ENCODE measurements at places on chromosomes 7 and 10. TPM values are rescaled to one million over a fixed set of nuclear protein-coding genes. Genes with fewer than 3 reads are reported as not detected.

MMP21 gene
- total RNA-seq, result not detected

DPCD gene
- total RNA-seq, result 13.8 TPM

GNB2 gene
- 283 TPM for total RNA-seq

CRPPA gene
- total RNA-seq, result 1.2 TPM

FAM25A gene
- 40.0 TPM for total RNA-seq

ZFAND4 gene
- total RNA-seq, result 19.4 TPM

TAF3 gene
- total RNA-seq, result 9.8 TPM

UPK3BL2 gene
- 9.8 TPM for total RNA-seq

DNA sequence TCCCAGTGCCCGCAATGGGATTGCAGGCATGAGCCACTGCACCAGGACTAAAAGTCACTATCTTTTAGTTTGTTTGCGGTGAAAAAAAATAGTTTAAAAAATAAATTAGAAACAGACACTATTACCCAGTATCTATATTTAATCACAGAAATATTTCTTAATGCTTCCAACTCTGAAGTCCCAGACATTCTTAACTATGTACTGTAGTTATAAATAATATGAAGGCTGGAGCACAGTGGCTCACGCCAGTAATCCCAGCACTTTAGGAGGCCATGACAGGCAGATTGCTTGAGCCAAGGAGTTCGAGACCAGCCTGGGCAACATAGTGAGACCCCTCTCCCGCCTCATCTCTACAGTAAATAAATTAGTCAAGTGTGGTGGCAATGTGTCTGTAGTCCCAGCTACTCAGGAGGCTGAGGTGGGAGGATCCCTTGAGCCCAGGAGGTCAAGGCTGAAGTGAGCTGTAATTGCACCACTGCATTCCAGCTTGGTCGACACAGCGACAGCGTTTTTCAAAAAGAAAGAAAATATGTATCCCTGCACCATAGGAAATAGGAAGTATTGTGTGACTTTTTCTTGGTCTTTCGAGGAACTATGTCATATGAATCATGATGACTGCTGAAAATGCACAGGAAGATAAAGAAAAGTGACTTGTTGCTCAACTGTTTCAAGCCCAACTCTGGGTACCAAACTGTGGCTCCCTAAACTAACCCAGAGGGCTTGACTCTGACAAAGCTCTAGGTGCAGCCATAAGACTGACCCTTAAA is 74.9 kb upstream of the STEAP1B start:
- H3K27me3 ChIP-seq, result peaks cover 3% of the 10 kb centered on the region
- H3K4me1 ChIP-seq, result peaks cover 29% of the 10 kb centered on the region
- no peaks in the 10 kb centered on the region for H3K36me3 ChIP-seq
- DNase-seq, result no peak

DNA sequence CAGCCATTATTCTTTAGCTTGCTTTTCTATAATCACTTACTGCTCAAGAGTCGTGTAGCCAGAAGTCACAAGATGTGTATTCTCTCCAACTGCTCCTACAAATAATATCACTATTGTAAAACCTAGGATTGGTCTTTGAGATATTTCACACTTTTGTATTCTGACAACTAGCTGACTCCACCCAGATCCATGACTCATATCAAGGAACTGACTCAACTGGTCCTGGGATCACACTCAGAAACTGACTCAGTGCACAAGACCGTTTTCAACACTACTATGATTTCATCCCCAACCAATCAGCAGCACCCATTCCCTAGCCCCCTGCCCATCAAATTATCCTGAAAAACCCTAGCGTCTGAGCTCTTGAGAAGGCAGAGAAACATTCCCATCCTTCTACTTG is 56.5 kb upstream of the ORC5 start:
- H3K4me1 ChIP-seq, result no peaks in the 10 kb centered on the region
- no peaks in the 10 kb centered on the region for H3K36me3 ChIP-seq
- no peak overlapping the region for H3K4me3 ChIP-seq

DNA sequence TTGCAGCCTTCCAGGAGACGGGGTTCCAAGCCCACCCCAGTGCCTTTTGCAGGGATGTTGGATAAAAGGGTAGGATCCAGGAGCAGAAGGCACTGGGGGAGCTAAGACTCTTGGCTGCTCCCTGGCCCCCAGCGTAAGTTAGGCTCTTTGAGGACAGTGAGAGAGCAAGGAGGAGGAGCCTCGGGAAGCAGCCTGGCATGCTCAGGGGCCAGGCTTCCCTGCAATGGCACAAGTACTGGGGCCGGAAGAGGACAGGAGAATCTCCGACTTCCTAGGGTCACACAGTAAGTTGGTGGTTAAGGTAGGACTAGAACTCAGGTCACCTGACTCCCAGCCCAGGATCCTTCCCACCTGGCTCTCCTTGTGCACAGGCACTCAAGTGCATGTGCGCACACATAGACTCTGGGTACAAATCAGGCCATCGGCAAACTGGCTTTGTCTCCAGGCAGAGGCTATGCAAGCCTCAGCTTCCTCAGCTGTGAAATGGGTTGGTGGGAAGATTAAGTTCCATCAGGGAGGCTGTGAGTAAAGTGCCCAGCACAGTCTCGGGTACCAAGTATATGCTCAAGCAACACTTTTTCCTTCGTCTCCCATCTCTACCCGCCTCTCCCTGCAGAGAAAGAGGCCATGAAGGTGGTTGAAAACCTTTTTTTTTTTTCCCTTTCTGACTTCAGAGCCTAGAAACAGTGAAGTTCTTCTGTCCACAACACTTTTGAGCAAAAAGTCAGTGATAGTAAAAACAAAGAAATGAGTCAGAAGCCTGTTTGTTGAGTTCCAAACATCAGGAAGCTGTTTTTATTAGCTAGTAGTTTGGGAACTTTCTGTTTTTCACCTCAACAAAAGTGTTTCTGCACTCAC is 79.1 kb downstream of the NEURL1 start:
- no peak for DNase-seq
- no peaks in the 10 kb centered on the region for H3K36me3 ChIP-seq

DNA sequence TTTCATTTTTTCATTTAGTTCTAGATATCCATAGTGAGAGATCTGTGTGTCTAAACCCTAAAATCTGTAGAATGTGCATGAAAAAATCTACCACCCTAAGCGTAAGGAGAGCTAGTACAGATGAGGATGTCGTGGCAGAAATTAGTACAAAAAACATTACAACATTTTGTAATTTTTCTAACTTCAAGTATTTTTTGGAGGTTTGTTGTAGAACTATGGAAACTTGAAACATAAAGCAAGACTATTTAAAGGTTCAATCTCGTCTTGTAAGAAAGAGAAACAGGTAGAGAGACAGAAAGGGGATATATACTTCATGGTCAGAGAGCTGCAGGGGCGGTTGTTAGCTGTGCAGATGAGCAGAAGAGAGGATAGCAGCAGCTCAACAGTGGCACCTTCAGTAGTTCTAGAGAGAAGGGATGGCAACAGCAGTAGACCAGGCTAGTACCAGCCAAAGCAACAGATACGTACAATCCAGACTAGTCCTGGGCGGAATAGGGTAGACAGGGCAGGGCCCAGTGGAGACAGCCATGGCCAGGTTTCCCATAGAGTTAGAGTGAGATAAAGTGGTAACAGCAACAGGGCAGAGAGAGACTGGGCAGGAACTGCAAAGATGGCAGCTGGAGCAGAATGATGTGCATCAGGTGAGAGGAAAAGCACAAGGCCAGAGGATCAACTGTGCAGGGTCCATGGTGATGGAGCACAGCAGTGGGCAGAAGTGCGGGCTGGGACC is 145.2 kb downstream of the FRMD4A start:
- no peak overlapping the region for H3K4me3 ChIP-seq
- no peak for DNase-seq
- no peak overlapping the region for H3K27ac ChIP-seq
- no peaks in the 10 kb centered on the region for H3K4me1 ChIP-seq

GRCh38 chr7:150451097-150451793 is 815 bp downstream of the GIMAP8 start:
- peaks cover 16% of the 10 kb centered on the region for H3K4me1 ChIP-seq
- H3K27ac ChIP-seq, result peak overlapping the region; percentile 66
- no peak for DNase-seq
- peak overlapping the region; percentile 46 for H3K4me3 ChIP-seq
- H3K36me3 ChIP-seq, result no peaks in the 10 kb centered on the region
- H3K27me3 ChIP-seq, result no peaks in the 10 kb centered on the region

DNA sequence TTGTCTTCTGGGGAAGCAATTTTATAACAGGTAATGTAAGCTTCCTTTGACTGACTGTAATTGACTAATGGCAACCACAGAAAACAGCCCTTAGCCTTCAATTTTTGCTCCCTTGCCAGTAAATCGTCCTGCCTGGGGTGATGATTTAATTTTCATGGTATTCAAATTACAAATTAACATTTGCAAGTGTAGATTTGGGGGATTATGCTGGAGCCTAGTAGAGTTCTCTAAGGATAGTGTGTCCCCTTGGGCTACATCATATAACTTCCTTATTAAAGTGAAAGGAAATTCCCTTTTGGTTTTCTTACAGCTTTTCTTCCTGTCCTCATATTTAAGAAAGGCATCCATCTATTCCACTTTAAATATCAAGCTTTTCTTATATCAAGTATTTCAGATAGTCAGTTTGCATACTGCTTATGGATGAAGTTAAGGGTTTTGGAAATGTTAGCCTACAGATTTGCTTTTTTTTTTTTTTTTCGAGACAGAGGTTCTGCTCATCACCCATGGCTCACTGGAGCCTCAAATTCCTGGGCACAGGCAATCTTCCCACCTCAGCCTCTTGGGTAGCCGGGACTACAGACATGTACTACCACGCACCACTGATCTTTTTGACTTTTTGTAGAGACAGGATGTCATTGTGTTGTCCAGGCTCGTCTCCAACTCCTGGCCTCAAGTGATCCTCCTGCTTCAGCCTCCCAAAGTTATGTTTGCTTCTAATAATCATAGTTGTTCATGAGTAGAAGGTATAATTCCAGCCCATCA is 35.9 kb upstream of the HDAC9 start:
- H3K4me3 ChIP-seq, result no peak overlapping the region
- no peaks in the 10 kb centered on the region for H3K36me3 ChIP-seq
- H3K4me1 ChIP-seq, result no peaks in the 10 kb centered on the region
- DNase-seq, result no peak
- no peak overlapping the region for H3K27ac ChIP-seq
- H3K27me3 ChIP-seq, result no peaks in the 10 kb centered on the region

GRCh38 chr10:104120903-104121484 is 977 bp upstream of the SFR1 start:
- DNase-seq, result peak; percentile 98
- H3K36me3 ChIP-seq, result no peaks in the 10 kb centered on the region
- H3K27ac ChIP-seq, result peak overlapping the region; percentile 99
- no peaks in the 10 kb centered on the region for H3K27me3 ChIP-seq

- H3K27ac ChIP-seq, result no peak overlapping the region
- DNase-seq, result no peak
These were observed 91.0 kb downstream of the ELFN1 start for GRCh38 chr7:1761097-1761496.

- H3K4me3 ChIP-seq, result no peak overlapping the region
- no peak overlapping the region for H3K27ac ChIP-seq
- no peaks in the 10 kb centered on the region for H3K36me3 ChIP-seq
These were observed 46.0 kb upstream of the OPTN start for GRCh38 chr10:13053794-13054462.

DNA sequence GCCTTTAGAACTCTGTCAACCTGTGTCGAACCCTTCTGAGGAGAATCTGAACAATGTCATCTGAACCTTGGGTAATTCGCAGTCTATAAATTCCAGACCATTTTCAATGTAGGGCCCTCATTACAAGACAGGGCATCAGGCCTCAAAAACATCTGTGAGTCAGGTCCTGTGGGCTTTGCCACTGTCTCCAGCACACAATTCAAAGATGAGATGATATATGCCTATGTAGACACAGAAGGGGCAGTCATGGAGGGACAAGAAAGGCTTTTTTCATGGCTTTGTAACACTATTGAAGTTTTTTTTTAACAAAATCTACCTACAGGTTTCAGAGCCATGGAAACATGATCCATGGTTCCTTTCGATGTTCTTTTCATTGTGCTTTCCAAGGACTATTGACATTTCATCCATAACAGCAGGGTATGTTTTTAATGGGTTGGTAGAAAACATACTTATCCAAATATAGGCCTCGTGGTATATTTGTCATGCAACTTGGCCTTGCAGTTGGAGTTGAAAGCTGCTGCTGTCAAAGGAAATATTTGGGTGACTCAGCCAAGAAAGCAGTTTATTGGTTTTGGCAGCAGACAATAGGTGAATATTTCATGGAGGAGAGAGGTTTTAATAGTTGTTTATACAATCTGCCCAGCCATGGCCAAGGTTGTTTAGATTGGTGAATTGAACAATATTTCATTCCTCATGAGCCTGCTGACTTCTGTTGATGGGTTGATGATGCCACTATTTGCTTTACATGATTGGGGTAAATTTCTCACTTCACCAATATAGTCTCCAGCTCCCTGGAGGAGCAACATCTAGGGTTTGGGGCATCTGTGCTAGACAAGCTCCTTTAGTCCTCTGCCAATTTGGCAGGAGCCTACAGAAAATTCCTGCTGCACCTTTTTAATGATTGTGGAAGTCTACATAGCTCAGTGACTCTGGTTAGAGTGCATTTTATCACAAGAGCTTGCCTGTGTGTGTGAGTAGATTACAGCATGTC is 158.4 kb upstream of the TMEM72 start:
- no peaks in the 10 kb centered on the region for H3K36me3 ChIP-seq
- H3K4me3 ChIP-seq, result no peak overlapping the region
- peaks cover 14% of the 10 kb centered on the region for H3K4me1 ChIP-seq
- peak overlapping the region; percentile 13 for H3K27ac ChIP-seq
- no peaks in the 10 kb centered on the region for H3K27me3 ChIP-seq

DNA sequence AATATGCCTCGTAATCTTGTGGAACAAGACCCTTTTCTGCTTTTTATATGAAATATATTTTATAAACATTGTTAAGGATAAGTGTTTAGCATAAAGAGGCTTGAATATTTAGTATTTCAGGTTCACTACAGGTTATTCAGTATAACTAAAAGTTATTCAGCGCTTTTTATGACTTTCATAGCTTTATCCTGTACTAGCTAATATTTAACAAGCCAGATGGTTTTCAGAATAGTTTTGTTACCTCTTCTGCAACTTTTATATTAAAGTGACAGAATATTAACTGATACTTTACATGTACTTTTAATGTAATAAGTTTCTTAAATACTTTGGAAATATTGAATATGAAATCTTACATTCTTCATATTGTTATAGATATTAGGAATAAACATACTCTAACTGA is 75.4 kb downstream of the CYP51A1 start:
- H3K27me3 ChIP-seq, result no peaks in the 10 kb centered on the region
- DNase-seq, result no peak
- peaks cover 11% of the 10 kb centered on the region for H3K4me1 ChIP-seq
- H3K4me3 ChIP-seq, result no peak overlapping the region

DNA sequence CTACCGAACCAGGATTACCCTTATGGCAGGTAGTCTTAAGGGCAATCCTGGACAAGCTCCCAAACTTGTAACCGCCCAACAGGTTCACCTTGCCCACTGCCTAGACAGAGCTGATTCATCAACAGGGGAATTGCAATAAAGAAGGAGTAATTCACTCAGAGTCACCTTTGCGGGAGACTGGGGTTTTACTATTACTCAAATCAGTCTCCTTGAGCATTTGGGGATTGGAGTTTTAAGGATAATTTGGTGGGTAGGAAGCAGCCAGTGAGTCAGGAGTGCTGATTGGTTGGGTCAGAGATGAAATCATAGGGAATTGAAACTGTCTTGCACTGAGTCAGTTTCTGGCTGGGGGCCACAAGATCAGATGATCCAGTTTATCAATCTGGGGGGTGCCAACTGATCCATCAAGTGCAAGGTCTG is 25.3 kb downstream of the HK1 start:
- no peak overlapping the region for H3K27ac ChIP-seq
- no peaks in the 10 kb centered on the region for H3K27me3 ChIP-seq
- no peaks in the 10 kb centered on the region for H3K36me3 ChIP-seq

GRCh38 chr7:13166801-13167200 is 479.4 kb downstream of the ARL4A start:
- H3K4me1 ChIP-seq, result no peaks in the 10 kb centered on the region
- H3K36me3 ChIP-seq, result no peaks in the 10 kb centered on the region
- no peaks in the 10 kb centered on the region for H3K27me3 ChIP-seq
- no peak overlapping the region for H3K4me3 ChIP-seq

All from vagina (tissue), 2 donors.